ENCODE measurements at places on chromosomes 7 and 10.

GRCh38 chr10:68090586-68090985 lies 15.5 kb upstream of the HERC4 start:
- no peak for DNase-seq

DNA sequence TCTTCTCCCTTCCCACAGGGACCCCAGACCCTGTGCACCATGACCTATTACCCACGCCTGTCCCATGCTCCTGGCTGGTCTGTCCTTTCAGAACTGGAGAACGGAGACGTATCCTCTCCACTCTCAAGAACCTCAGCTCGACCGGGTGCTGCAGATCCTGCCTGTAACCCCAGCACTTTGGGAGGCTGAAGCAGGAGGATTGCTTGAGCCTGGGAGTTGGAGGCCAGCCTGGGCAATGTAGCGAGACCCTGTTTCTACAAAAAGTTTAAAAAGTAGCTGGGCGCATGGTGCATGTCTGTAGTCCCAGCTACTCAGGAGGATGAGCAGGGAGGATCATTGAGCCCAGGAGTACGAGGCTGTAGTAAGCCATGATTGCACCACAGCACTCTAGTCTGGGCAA lies 37.2 kb upstream of the MYL10 start:
- no peak for DNase-seq

GRCh38 chr10:86091216-86091615 lies 275.4 kb downstream of the GRID1 start:
- DNase-seq, result no peak

- DNase-seq, result no peak
These were observed 13.8 kb upstream of the STOX1 start for GRCh38 chr10:68813559-68813958.

GRCh38 chr10:7170626-7171322 lies 240.1 kb downstream of the SFMBT2 start:
- DNase-seq, result no peak

DNA sequence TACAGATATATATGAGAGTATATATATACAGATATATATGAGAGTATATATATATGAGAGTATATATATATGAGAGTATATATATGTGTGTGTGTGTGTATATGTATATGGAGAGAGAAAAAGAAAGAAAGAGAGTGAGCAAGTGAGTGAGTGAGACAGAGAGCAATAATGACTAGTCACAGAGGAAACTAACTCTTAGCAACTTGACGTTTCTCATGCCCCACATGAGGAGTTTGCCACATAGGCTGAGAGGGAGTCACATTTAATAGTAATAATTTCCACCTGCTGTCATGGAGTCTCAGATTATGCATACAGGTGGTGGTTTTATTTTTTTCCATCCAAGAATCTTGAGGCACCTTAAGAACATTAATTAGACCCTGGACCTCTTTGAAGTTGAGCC lies 199.9 kb downstream of the GATA3 start:
- DNase-seq, result no peak

GRCh38 chr7:17558558-17559332 lies 260.3 kb downstream of the AHR start:
- no peak for DNase-seq

DNA sequence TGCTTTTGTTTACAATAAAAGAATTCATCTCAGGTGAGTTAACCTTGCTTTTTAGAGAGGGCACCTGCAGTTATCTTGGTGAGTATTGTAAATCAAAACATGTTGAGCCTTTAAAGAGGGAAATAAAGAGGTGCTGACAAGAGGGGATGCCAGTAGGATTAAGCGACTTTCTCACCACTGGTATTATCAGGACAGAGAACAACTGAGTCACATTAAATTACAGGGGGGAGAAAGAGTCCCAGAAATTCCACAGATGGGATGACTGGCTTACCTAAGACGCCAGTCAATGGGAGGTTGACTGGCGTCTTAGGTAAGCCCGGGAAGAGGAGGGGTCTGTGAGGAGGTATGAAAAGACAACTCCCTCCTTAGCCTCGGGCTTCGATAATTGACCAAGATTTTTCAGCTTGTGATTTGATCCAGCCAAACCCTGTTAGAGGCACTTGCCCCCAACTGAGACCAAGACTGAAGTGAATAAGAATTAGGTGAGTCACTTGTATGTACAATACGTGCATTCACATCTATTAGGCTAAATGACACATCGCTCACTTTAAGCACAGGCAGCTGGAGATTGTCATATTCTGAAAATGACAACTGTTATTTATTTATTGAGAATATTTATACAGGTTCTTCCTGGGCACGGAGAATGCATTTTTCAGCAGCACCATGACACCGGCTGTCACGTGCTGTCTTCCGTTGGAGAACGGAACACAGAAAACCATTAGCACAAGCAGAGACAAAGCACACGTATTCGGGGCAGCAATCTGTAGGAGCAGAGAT lies 117.6 kb downstream of the SEM1 start:
- DNase-seq, result no peak

DNA sequence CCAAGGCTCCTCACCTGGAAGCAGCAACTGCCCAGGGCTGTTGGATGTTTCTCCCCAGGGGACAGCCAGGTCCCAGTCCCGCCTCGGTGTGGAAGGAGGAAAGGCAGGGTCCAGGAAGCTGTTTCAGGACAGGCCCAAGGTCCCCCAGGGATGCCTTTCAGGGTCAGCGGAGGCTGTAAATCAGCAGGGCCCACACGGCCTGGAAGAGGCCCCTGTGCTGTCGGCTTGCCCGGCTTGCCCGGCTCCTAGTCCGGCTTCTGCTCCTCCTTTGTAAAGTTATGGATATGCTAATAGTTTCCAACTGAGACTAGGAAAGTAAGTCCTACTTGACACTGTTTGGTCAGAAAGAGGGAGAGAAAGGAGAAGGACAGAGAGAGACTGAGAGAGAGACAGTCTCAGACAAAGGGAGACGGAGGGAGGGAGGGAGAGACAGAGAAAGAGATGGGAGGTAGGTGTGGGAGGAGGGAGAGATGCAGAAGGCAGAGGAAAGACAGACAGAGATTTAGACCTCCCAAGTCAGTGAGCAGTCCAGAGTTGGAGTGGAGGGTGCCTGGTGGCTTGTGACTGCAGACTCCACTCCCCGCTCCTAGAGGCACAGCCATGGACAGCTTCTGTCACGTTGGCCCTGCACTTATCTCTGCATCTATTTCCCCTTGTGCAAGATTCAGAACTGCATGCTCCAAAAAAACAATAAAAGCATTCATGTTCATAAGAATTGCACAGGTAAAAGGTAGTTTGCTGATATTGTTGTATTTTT lies 10.5 kb downstream of the IKZF1 start:
- no peak for DNase-seq

DNA sequence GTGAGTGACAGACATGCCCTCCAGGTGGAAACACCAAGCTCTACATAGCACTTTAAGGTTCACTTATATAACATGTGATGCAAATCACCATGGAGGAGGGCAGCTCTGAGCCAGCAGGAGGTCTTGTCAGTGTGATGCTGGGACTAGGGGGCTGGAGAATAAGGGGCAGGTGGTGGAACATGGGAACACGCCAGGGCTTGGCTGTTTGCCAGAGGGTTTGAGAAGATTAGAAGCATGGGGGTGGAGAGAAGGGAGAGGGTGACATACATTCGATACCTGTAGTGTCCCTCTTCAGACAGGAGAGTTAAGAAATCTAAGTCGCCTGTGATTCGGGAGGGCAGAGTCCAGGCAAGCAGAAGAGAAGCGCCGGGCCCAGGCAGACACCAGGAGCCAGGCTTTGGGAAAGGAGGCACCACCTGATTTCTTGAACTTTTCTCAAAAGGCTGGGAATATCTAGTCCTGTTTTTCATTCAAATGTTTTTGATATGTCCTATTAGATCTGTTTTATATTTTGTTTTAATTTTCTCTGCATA lies 16.9 kb upstream of the LAMB4 start:
- no peak for DNase-seq

DNA sequence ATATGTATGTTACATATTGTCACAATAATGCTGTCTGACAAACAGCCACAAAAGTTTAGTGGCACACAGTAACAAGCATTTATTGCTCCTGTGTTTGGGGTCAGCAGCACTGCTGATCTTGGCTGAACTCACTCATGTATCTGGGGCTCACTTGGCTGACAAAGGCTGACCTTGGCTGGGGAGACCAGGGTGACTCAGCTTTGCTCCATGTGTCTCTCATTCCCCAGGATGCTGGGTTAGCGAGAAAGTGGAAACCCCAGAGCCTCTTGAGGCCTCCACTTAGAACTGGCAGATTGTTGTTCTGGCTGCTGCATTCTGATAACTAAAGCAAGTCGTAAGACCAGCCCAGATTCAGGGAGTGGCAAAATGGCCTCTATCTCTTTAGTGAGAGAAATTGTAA lies 217.3 kb upstream of the HABP2 start:
- DNase-seq, result no peak

DNA sequence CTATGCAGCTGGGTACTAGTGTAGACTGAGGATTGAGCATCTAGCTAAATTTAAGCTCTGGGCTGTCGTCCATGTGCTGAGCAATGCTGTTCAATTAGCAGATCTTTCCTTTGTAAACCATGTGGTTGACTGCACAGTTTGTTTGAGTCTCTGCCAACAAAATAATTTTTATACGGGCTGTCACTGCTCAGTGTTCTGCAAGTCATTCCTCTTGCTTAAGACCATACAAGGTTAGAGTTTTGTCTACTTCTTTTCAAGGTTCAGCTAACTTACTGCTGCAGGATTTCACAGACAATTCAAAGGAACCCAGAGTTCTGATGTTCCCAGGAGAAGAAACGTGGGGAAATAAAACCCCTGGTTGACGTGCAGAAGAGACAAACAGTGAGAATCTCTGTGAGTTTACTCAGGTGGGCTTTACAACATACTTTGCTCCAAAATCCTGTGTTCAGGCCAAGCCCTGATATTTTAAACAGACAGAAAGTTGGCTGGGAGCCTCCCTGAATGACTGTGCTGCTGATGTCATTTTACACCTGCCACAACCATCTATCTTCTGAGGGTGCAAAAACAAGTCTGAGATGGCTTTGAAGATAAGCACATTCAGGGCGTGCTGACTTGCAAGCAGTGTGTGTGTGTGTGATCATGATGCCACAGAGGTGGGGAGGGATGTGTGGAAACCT lies 177.1 kb upstream of the SVIL start:
- DNase-seq, result no peak

GRCh38 chr7:149817836-149818535 lies 20.2 kb upstream of the ZNF862 start:
- DNase-seq, result no peak

GRCh38 chr10:12849319-12850181 lies 152.0 kb downstream of the CCDC3 start:
- no peak for DNase-seq

- no peak for DNase-seq
These were observed 1.3 kb downstream of the STAMBPL1 start for GRCh38 chr10:88881320-88881719.

- no peak for DNase-seq
These were observed 30.1 kb upstream of the TM9SF3 start for GRCh38 chr10:96616961-96617360.

DNA sequence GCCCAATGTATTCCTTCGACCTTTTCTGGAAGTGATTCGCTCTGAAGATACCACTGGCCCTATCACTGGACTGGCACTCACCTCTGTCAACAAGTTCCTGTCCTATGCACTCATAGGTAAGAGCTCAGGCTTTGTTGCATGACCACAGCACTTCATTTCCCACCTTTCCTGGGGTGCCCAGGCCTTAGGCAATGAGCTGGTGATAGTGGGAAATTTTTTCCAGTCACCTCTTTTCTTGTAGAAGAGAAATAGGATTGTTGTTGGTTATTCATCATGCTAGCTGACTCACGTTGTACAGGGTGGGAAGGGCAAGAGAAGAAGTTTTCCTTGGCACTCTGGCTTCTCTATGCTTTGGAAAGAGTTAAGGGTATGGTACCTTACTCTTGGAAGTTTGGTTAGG lies 51.4 kb upstream of the NFKB2 start:
- DNase-seq, result no peak

DNA sequence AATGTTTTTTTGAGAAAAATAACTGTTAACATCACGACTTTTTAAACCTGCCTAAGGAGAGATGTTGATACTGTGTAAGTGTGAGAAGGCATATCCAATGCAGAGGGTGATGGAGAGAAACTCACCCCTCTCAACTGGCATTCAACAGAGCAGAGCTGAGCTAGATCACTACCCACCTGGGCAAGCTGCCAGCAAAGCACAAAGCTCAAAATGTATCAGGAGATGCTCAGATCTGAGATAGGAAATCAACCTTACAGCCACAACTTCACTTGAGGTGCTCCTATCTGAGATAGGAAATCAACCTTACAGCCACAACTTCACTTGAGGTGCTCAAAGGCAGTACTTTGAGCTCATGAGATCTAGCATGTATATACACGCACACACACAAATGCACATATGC lies 151.5 kb upstream of the PDE1C start:
- no peak for DNase-seq
